ENCODE measurements at places on chromosomes 2 and 18.

GRCh38 chr2:70009762-70010575 lies 48.5 kb upstream of the ASPRV1 start:
- DNase-seq = no peak

DNA sequence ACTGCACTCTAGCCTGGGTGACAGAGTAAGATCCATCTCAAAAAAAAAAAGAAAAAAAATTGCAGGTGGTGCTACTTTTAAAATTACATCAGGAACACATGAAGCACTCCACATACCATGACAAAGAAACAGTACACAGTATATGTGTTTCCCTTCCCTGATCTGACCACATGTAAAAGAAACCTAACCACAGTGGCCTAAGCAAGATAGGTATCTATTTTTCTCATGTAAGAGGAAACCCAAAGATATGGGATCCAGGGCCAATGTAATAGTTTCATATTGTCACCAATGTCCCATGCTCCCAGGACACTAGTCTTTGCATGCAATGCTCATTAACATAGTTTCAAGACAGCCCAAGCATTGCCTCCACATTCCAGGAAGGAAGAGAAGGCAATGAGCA lies 99.9 kb downstream of the DYM start:
- no peak for DNase-seq

DNA sequence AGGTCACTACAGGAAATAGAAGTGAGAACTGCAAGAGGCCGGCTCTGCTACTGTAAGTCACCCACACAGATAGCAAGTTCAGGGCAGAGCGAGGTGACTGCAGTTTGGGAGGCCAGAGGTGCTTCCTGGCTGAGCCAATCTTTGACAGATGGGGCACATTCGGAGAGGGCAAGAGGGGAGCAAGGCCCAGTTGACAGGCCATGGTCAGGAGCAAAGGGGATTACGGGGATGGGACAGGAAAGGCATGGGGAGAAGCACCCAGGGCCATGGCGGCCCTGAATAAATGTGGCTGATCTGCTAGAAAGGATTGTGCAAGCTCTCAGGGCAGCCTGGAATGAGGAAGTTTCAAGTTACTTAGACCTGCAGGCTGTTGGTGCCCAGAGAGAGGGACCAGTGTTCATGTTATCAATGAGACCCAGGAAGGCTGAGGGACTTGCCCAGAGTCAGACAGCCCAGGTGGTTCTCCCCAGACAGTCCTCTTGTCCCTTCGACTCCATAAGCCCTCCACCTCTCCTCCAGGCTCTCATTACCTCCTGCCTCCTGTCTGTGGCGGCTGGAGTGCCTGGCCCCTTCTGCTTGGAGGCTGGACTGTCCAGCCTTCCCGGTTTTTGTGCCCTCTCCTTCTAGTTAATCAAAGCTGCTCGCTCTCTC lies 123.3 kb downstream of the CTIF start:
- DNase-seq = no peak

GRCh38 chr2:64910972-64911433 lies 78.2 kb upstream of the SLC1A4 start:
- no peak for DNase-seq

- no peak for DNase-seq
These were observed 39.3 kb upstream of the NRXN1 start for GRCh38 chr2:51071191-51071590.

All from activated T-cell treated with anti-CD3 and anti-CD28 coated beads for 4 hours (primary cell).